ENCODE measurements at places on chromosomes 6 and 20.

DNA sequence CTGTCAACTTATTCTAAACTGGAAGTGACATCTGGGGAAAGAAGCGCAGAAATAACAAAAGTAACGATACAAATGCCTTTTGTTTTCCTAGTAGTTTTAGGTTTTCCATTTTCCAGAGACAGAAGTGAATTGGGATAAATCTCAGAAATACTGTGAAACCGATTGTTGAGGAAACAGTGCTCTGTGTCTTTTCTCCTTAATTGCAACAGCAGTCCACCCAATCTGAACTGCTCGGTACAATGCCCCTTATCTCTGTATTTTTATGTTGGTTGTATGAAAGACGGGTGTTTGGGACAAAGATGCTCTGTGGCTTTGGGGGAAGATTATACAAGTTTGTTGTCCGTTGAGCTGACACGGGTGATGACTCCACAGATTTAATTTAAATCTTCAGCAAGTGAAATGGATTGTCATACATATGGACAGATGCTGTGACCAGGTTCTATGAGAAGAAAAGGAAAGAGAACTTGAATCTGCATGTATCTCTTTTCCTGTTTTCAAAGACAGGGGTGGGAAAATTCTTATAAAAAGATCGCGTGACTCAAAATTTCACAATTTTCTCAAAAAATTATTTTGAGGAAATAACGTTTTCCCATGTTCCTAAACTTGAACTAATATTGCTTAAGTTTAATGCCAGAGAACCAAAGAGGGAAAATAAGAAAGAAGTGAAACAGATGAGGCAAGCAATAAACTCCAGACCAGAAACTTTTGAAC is 41.2 kb downstream of the SASH1 start:
- no peak for DNase-seq

- no peak for DNase-seq
Measured at GRCh38 chr6:15713325-15713724, 50.5 kb upstream of the DTNBP1 start.

GRCh38 chr6:88492824-88493223 is 326.7 kb upstream of the CNR1 start:
- no peak for DNase-seq

DNA sequence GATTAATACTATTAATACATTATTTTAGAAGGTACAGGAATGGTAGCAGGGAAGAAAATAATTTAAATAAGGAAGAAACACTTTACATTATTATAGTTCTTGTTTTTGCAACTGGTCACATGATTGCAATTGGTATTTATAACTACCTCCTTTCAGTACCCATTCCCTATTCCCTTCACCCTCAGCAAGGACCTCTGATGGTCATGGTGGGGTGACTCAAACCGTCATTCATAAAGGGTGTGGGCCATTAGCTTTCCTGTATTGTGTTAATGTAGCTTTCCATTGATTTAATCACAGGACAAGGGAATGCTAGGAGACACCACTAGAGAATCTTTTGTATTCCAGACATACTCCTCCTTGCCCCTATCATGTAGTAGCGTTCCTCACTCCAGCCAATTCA is 47.2 kb upstream of the TMEM244 start:
- DNase-seq: no peak

DNA sequence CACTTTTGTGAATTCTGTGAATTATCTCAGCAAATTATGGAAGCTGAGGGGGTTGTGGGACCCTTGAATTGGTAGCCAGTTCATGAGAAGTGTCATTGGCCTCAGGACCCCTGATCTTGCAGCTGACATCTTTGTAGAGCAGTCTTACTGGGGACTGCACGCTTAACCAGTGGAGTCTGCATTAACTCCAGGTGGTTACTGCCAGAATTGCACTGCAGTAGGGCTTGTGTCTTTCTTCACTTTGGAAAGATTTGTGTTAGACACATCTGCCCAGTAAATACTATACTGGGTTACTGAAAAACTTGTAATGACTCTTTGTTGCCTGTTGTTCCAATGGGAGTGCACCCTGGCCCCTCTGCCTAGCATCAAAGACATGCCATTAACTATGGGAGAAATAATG is 21.2 kb upstream of the CDKN1A start:
- no peak for DNase-seq

GRCh38 chr20:50009521-50010454 is 27.0 kb downstream of the SNAI1 start:
- DNase-seq: no peak

- peak; percentile 43 for DNase-seq
Measured at GRCh38 chr6:163414946-163415619, 565 bp downstream of the QKI start.

DNA sequence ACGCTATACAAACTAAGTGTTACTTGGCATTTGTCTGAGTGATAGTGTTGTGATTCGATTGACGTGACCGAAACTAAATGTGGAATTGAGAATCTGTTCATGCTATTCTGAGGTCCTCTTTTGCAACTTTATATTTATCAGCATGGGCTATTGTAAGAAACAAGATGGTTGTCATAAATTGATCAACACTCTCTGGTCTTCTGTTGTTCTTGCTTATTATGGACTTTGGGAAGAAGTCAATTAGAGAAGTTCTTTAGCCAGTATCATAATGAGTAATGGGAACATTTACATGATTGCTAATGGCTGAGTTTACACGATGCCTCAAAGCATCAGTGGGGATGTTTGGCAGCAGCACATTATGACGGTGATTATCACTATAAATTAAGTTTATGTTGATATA is 195.0 kb downstream of the CD83 start:
- peak; percentile 39 for DNase-seq

GRCh38 chr6:41625442-41625841 is 12.8 kb upstream of the MDFI start:
- no peak for DNase-seq

DNA sequence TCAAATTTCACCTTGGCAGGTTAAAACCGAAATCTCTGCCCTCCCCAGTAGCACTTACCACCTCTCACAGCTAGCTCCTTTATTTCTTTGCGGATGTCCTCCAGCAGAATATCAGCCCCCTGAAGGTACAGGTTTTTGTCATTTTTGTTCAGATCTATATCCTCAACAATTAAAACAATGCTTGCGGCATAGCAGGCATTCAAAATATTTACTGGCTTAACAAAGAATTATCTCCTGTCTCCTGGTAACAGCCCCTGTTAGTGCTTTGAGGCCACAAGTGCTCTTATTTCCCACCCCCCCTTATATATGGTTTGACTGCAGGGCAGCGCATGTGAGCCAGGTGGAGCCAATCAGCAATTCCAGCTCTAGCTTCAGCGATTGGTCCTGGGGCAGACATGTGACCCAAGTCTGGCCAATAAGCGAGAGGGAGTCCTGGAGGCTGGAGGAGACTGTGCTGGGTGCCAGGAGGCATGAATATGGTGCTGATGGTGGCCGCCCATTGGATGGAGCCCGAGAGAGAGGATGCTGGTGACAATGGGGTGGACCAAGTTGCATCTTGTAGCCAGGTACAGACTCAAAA is 21.0 kb downstream of the SULF2 start:
- no peak for DNase-seq

DNA sequence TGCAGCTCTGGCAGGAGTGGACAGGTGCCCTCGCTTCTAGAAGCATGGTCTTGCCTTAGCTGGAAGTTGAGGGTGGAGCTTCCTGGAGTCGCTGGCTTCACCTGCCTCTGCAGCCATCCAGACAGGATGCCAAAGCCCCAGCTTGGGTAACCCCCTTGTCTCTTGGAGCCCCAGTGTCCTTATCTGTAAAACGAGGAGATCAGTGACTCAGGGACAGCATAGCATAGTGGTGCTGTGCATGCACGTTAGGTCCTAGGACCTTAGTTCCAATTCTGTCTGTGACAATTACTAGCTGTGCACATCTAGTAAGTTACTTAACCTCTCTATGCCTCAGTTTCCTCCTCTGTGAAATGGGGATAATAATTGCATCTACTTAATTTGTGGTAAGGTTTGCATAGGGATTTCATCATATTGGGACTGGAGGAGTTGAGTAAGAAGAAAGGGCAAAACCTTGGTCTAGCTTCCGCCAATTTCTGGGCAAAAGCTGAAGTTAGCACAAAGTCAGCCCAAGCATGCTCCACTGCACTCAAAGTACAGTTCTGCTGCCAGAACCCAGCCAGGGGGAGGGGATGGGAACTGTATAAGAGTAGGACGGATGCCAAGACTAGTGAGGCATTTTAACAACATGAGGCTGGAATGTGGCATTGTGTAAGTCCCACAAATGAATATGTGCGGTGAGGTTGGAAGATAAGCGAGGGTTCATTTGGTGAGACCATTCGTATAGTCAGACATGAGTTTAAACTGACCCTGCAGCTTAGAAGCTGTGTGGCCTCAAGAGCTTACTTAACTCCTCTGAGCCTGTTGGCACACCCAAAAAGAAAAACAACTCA is 24.5 kb downstream of the TOX2 start:
- DNase-seq: no peak

- no peak for DNase-seq
Measured at GRCh38 chr6:132948889-132949288, 134.5 kb downstream of the RPS12 start.

Measured in naive B cell (primary cell).